ENCODE measurements at places on chromosomes 7 and 10.

- DNase-seq: no peak
Observed at GRCh38 chr7:135748770-135749169, at the start of gene FAM180A. Gene FAM180A (minus strand): TSS chr7:135748813. CDS start chr7:135748580, 233 bp downstream.

GRCh38 chr10:113993489-113993991 is 50.1 kb upstream of the ADRB1 start:
- DNase-seq: no peak

GRCh38 chr7:28163949-28164348 is 16.6 kb downstream of the JAZF1 start:
- DNase-seq: no peak

DNA sequence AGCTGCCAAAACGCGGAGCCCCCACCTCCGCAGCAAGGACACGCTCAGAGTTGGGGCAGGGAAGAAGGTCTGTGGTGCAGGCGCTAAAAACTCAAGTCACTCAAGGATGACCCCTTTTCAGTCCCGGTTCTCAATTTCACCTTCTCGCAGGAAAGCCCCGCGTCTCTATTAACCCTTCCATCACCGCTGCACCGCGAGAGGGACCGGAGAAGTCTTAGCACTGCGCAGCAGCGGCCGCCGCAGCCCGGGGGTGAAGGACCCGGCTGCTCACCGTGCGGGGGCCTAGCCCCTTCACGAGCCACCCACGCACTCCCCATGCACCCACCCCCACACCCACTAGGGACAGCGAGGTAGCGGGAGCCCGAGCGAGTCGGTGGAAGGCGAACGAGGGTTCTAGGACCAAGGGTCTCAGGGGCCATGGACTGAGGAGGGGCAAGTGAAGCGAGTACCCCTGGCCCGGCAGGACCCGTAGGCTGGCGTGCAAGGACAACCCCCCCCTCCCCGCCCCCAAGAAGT is 162.9 kb downstream of the SH3PXD2A start:
- DNase-seq: no peak

GRCh38 chr7:7108931-7109330 is 73.4 kb upstream of the C1GALT1 start:
- no peak for DNase-seq

- DNase-seq: no peak
Observed at GRCh38 chr7:36048141-36048901, 104.7 kb upstream of the EEPD1 start.
